ENCODE measurements at places on chromosomes 2 and 18.

DNA sequence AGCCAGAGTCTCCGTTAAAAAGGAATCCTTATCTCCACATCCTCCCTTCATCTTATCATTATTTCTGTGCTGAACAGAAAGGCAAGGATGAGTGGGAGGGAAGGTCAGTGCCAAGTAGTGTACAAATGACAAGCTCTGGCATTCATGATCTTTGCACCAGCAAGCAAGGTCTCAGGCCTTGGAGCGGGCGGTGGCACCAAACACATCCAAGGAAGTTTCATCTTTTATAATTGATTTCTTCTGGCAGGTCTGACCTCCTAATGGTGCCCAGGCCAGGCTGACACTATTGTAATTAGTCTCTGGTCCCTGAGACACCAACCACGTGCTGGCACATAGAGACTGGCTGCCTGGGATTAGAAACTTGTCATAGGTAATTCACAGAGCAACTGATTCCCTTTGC, 336.6 kb downstream of the EN1 start:
- no peak for DNase-seq
- H3K27me3 ChIP-seq, result no peaks in the 10 kb centered on the region
- H3K4me1 ChIP-seq, result no peaks in the 10 kb centered on the region
- H3K36me3 ChIP-seq, result no peaks in the 10 kb centered on the region
- H3K4me3 ChIP-seq, result no peak overlapping the region

GRCh38 chr18:73778032-73778359, 369.6 kb downstream of the FBXO15 start:
- no peaks in the 10 kb centered on the region for H3K4me1 ChIP-seq
- no peak overlapping the region for H3K4me3 ChIP-seq
- no peak for DNase-seq
- H3K36me3 ChIP-seq, result no peaks in the 10 kb centered on the region
- H3K27me3 ChIP-seq, result no peaks in the 10 kb centered on the region

- no peak overlapping the region for H3K4me3 ChIP-seq
- no peak for DNase-seq
- H3K27ac ChIP-seq, result no peak overlapping the region
- no peaks in the 10 kb centered on the region for H3K27me3 ChIP-seq
Measured at GRCh38 chr2:64698668-64699444, 45.1 kb upstream of the SERTAD2 start.

- H3K4me3 ChIP-seq, result no peak overlapping the region
- no peak overlapping the region for H3K27ac ChIP-seq
- peaks cover 5% of the 10 kb centered on the region for H3K27me3 ChIP-seq
- DNase-seq, result no peak
- peaks cover 6% of the 10 kb centered on the region for H3K4me1 ChIP-seq
Measured at GRCh38 chr18:5196253-5197031, 615 bp downstream of the AKAIN1 start.

DNA sequence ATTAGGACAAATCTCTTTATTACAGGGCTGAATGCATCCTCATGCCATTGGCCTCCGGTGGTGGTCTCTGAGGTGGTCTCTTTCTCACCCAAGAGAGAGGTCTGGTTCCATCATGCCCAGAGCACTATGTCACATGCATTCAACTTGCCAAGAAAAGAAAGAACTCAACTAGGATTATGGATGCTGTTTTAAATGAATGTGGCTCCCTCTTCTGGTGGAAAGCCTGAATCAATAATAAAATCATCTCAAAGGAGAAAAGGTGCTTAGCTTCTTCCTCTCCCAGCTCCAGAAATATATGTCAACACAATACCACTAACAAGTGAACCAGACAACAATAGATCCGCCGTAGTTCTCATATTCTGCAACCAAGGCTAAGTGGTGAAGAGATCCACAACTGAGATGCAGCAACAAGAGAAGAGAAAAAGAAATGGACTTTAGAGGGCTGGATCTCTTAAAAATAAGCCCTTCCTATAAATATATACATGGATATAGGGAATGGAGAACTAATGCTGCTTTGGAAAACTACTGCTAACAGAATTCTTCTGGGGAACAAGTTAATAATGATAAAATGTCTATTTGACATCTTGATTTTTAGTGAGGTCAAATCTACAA, 396.8 kb downstream of the NCKAP5 start:
- H3K27ac ChIP-seq, result no peak overlapping the region
- H3K4me1 ChIP-seq, result no peaks in the 10 kb centered on the region
- DNase-seq, result no peak
- no peaks in the 10 kb centered on the region for H3K27me3 ChIP-seq
- no peak overlapping the region for H3K4me3 ChIP-seq
- H3K36me3 ChIP-seq, result no peaks in the 10 kb centered on the region

GRCh38 chr18:33729556-33729955, 151.5 kb downstream of the ASXL3 start:
- no peak for DNase-seq
- H3K27me3 ChIP-seq, result no peaks in the 10 kb centered on the region
- no peaks in the 10 kb centered on the region for H3K4me1 ChIP-seq

- H3K27ac ChIP-seq, result no peak overlapping the region
- H3K27me3 ChIP-seq, result no peaks in the 10 kb centered on the region
- H3K4me3 ChIP-seq, result no peak overlapping the region
- no peak for DNase-seq
Measured at GRCh38 chr18:37482433-37482832, 83.2 kb downstream of the CELF4 start.

DNA sequence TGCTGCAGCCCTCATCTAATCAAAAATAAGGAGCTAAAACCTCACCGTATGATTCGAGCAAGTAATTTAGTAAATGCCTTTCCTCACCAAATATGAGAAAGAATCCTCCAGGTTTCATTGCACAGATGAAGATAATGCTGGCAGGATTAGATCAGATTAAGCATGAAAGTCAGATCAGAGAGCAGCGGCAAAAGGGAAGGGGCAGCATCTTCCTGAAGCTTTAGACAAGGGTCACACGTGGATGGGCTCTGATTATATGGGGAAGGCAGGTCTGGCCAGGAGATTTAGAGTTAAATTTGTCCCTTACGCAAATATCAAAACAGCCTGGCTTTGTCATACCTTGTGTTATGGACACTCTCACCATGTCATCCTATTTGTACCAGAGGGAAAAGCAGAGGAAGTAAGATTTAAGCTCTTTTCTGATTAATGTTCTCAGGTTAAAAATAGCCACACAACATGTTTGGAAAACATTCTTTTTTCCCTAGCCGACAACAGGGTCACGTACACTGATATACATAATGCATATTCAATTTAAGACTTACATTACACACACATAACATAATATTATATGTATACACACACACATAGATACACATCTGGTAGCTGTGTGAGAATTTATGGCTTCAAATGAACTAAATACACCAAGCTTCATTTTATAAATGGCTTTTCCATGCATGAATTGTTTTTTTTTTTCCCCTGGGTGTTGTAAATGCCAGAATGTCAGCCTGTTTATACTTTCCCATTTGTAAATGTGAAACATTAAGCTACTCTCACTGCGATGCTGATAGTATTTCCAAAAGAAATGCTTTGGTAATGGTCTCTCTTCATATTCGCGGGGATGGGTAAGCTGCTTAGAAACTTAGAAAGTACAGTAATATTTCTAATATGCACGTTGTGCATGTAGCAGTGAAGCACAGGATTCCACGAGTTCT, 196.3 kb upstream of the SIX3 start:
- no peak for DNase-seq
- H3K27ac ChIP-seq, result no peak overlapping the region
- H3K27me3 ChIP-seq, result no peaks in the 10 kb centered on the region
- no peaks in the 10 kb centered on the region for H3K4me1 ChIP-seq
- H3K4me3 ChIP-seq, result no peak overlapping the region
- H3K36me3 ChIP-seq, result no peaks in the 10 kb centered on the region

DNA sequence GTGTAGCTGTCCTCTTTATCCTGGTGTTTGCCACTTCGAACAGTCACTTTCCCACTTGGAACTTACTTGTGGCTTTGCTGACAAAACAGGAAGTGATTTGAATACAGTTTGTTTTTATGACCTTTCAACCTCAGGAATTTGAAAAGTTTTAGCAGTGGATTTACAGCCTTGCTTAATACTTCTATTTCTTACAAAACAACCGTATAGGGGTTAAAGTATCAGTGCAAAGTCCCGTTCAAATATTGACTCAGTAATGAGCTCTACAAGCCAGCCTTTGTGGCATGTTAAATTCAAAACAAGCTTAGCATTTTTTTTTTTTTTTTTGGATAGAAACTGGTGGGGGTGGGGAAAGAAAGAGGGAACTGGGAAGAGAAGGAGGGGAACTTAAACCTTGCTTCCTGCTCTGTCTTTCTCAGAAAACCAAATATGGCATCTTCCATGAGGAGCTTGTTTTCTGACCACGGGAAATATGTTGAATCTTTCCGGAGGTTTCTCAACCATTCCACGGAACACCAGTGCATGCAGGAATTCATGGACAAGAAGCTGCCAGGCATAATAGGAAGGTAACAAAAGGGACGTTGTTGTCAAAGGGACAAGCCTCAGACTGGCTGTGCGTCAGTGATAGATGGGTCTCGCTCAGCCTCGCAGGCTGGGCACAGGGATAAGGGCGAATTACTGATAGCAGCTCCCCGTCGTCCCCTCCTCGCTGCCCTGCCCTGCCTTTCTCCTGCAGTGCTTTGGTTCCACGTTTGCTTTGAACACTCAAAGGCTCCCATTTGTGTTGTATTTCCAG, at the start of gene HNMT:
Gene HNMT (plus strand): TSS at position 408 of the 793 bp plus-strand sequence. CDS start 19 bp downstream, at position 427.
- no peak within 1 kb of the TSS for H3K4me3 ChIP-seq
- DNase-seq, result no peak
- no peaks in the 10 kb centered on the region for H3K4me1 ChIP-seq
- no peak within 1 kb of the TSS for H3K27ac ChIP-seq
- no peaks in the 10 kb centered on the region for H3K36me3 ChIP-seq

DNA sequence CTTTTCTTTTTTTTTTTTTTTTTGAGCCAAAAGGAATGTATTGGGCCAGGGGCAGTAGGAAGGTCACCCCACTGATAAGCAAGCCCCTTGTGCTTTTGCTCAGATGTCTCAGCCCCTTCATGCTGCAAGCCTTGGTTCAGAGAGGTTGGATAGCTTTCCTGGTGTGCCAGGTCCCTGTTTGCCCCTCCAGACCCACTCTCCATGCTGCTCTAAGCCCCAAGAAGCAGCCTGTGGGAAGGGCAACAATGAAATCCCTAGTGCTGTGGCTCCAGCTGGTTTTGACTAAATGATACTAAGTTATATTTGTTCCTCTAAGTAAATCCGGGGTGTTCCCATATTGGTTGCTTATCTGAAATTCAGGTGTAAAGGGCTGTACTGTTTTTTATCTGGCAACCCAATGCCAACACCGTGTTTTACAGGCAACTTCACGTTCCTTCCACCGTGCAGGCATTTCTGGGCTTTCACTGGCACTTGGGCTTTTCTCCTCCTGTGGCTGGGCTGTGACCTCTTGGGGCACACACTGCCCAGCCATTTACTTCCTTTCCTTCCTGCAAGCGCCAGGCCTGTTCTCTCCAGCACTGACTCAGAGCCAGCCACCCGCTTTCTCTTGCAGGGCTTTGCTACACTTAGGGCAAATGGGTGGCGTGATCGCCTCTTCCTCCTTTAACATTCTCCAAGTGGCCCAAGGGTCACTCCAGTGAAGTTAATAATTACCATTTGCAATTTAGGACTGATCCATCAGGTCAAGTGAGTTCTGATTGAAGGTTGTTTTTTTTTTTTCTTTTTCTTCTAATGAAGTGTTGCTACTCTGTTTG, 21.6 kb downstream of the MERTK start:
- no peaks in the 10 kb centered on the region for H3K27me3 ChIP-seq
- no peaks in the 10 kb centered on the region for H3K4me1 ChIP-seq
- H3K36me3 ChIP-seq, result no peaks in the 10 kb centered on the region

DNA sequence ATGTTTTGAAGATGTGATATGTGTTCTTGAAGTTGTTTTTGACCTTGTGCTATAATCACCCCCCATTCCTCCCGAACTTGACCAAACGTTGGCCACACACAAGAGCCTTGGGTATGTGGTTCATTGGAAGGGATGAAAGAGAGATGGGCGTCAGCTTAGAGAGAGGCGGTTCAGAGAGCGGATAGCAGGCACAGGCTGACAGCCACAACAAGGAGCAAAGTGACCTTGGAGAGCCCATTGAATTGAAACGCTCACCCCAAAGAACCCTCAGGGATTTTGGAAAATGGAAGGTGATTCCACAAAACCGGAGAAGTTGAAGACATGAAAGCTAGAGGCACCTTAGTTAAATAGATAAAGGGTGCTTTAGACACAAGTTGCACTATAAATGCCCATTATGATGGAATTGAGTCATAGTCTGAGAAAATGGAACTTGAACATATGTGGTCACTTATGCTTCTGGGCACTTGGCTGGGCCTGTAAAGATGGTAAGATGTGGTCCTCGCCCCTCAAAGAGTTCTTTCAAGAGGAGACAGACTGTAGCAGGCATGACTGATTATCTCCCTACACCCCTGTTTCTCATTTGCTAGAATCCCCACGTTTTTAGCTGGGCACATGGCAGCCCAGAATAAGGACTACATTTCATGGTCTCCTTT, 188.5 kb upstream of the HAAO start:
- H3K4me1 ChIP-seq, result peaks cover 6% of the 10 kb centered on the region
- DNase-seq, result no peak
- no peaks in the 10 kb centered on the region for H3K36me3 ChIP-seq

- DNase-seq, result no peak
- no peaks in the 10 kb centered on the region for H3K4me1 ChIP-seq
- no peaks in the 10 kb centered on the region for H3K27me3 ChIP-seq
- no peaks in the 10 kb centered on the region for H3K36me3 ChIP-seq
- no peak overlapping the region for H3K4me3 ChIP-seq
Measured at GRCh38 chr18:61414086-61414485, 80.9 kb downstream of the CDH20 start.

DNA sequence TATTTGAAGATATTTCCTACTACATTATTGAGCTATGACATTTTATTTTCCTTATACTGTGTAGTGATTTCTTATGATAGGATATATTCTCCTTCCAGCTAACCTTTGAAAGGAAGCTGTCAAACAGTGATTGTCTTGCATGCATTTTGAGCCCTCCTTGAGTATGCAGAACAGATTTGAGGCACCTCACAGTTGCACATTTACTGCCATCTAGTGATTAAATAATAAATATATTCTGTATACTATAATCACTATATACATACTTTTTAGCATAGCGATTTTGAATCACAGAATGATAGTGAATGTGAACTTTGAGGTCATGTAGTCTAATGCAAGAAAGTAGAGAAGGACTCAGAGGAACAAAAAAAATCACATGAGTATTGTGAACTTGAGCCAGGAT, 268.4 kb upstream of the CDH19 start:
- H3K4me3 ChIP-seq, result no peak overlapping the region
- no peak overlapping the region for H3K27ac ChIP-seq

DNA sequence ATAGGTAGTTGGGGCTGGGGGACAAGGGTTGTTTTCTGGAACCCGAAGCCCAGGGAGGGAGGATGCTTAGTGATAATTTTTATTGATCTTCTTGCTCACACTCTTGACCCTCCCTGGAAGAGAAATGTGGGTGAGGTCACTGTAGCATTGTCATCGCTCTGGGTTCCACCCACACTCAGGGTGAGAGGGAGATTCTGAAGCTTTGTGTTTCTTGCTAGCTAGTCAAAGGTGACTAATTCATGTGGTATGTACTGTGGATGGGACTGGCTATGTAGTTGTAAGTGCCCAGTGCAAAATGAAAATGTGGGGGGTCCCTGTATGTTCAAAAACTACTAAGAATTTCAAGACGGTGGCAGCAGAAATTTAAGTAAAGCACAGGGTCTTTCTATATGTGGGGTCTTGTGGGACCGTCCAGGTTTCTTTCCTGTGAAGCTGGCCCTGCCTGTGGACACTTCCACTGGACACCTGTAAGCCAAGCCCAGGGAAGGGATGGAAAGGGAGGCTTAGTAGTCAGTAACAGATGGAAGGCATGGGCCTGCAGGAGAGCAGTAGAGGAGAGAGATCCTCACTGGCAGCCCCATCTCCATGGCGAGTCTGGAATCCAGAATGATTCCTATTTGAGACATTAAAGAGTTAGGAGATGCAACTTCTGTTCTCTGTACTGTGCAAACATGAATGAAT, 35.0 kb downstream of the TSN start:
- no peak for DNase-seq
- H3K27ac ChIP-seq, result no peak overlapping the region
- no peak overlapping the region for H3K4me3 ChIP-seq
- H3K4me1 ChIP-seq, result no peaks in the 10 kb centered on the region
- H3K27me3 ChIP-seq, result no peaks in the 10 kb centered on the region
